Liver (tissue), 10 donors: ENCODE measurements at places on chromosomes 3 and 15. TPM values are rescaled to one million over a fixed set of nuclear protein-coding genes. Genes with fewer than 3 reads are reported as not detected.

DNA sequence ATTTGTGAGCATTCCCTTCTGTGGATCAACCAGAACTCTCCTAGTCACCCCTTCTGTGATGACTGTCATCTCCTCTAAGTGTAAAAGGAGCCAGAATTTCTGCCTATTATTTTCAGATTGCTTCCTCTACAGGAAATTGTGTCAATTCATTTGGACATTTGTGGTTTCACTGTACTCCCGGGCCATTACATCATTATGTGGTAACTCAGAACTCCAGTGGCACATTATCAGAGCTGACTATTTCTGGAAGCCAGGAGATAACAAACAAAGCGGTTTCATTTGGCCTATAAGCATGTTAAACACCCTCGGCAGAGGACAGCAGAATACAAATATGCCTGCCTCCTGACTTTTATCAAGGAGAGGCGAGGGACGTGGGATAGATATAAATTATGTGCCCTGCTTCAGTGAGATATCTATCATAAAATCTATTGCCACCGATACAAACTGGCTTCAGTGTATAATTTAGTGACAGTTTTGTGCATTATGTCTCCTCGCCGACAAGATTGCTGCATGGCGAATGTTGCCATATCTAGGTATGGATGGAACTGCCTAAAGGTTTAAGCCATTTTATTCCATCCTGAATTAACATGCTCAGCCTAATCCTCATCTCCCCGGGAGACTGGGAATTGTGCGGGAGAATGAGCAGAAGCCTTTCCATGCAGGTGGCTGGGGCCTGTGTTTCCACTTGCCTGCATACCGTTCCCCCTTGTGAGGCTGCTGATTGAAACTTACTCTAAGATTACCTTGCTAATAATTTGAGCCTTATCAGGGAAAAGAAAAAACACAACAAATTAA lies 193.4 kb upstream of the SEMA6D start:
- no peak overlapping the region for H3K4me3 ChIP-seq
- H3K36me3 ChIP-seq = no peaks in the 10 kb centered on the region
- no peaks in the 10 kb centered on the region for H3K4me1 ChIP-seq
- H3K27me3 ChIP-seq = no peaks in the 10 kb centered on the region
- H3K27ac ChIP-seq = no peak overlapping the region

- H3K4me3 ChIP-seq = no peak overlapping the region
- no peaks in the 10 kb centered on the region for H3K36me3 ChIP-seq
- no peaks in the 10 kb centered on the region for H3K27me3 ChIP-seq
- DNase-seq = no peak
- H3K4me1 ChIP-seq = no peaks in the 10 kb centered on the region
Measured at GRCh38 chr3:142088522-142088921, 60.8 kb downstream of the TFDP2 start.

GRCh38 chr15:31082771-31083369 lies 18.7 kb downstream of the TRPM1 start:
- DNase-seq = no peak
- no peaks in the 10 kb centered on the region for H3K27me3 ChIP-seq
- H3K4me1 ChIP-seq = peaks cover 15% of the 10 kb centered on the region
- no peak overlapping the region for H3K27ac ChIP-seq

- H3K4me1 ChIP-seq = no peaks in the 10 kb centered on the region
- H3K27me3 ChIP-seq = no peaks in the 10 kb centered on the region
- H3K27ac ChIP-seq = no peak overlapping the region
- no peak for DNase-seq
Measured at GRCh38 chr3:60847791-60848190, 403.5 kb downstream of the FHIT start.

DNA sequence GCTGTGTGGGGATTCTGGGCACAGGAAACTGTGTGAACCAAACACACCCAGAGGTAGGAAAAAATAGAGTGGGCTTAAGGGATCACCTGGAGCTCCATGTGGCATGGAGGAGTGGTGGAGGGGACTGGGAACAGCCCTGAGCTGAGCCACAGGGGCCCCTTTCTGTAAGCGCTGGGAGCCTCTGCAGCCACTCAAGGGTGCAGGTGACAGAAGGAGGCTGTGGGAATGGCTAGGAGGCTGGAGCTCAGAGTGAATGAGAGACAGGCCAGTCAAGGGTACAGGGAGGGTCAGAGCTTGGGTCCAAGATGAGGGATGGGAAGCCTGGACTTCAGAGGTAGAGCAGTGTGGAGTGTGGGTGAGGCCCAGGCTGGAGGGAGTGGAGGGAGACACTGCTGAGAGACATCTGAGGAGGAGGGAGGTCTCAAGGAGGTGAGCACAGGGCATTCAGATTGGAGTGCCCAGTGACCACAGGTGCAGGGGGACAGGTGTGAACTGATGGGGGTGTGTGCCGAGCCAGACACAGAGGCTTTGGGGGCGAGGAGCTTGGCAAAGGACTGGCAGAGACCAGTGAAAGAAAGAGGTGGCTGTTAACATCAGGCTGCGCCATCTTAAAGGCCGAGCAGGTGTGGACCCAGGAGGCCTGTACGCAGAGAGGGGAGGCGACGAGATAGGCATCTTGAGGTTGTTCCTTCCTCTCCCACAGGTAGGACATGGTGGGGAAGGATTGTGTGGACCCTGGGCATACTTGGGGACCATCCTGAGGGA lies 56.8 kb downstream of the FGD5 start:
- no peak overlapping the region for H3K27ac ChIP-seq
- no peak for DNase-seq
- H3K27me3 ChIP-seq = no peaks in the 10 kb centered on the region
- no peak overlapping the region for H3K4me3 ChIP-seq

DYNC1LI1 gene
- 15.7 TPM for total RNA-seq

CFAP44 gene
- total RNA-seq = 7.6 TPM

B3GALNT1 gene
- total RNA-seq = 1.0 TPM

ONECUT1 gene
- total RNA-seq = 14.1 TPM
